ENCODE measurements at places on chromosomes 2 and 18.

DNA sequence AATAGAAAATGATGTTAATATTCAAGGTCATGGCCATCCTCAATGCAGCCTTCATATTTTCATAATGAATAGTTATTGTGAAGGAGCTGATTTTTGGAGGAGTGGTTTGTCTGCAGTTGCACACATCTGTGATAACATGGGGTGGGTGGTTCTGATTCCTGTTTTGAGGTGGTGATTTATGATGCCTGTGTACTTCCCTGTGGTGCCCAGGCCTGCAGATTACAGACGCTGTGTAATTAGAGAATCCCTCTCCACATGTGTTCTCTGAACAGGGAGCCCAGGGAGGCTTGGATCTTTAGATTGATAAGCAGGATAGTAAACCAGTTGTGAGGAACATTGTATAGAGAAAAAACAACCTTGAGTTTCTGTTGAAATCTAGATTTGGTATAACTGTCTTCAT is 117.5 kb downstream of the AGAP1 start:
- no peak for DNase-seq

DNA sequence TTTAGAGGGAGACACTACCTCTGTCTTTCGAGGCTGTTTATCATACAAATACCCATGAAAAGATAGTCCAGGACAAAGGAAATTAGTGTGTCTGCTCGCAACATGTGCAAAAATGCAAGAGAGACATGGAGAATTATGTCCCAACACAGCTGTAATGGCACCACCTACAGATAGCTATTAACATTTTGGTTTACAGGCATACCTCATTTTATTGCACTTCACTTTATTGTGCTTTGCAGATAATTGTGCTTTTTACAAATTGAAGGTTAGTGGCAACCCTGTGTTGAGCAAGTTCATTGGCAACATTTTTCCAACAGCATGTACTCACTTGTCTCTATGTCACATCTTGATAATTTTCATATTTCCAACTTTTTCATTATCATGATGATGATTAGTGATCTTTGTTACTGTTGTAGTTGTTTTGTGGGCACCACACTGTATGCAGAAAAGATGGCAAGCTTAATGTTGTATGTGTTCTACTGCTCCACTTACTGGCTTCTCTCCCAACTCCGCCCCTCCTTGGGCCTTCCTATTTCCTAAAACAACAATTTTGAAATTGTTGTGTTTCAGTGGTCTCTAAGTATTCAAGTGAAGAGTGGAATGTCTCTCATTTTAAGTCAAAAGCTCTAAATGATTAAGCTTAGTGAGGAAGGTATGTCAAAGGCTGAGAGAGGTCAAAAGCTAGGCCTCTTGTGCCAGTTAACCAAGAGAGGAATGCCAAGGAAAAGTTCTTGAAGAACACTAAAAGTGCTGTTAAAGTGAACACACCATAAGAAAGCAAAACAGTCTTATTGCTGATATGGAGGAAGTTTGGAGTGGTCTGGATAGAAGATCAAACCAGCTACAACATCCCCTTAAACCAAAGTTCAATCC is 52.0 kb downstream of the ANKRD12 start:
- no peak for DNase-seq

DNA sequence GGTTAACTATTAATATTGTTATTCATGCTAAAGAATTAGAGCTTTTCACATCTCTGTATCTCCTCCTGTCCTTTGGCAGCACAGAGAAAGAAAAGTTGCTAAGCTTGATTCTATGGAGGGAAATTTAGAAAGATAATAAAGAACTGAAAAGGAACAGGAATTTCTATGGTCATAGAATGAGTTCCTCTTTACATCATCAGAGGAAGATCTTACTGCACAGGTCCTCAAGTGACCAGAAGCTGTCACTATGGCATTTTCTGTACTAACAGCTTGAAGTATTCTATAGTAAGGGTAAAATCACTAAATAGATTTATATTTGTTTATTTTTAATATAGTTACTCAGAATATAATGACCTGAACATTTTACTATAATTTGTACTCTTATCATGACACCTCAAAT is 6.0 kb upstream of the PRKD3 start:
- DNase-seq, result no peak

DNA sequence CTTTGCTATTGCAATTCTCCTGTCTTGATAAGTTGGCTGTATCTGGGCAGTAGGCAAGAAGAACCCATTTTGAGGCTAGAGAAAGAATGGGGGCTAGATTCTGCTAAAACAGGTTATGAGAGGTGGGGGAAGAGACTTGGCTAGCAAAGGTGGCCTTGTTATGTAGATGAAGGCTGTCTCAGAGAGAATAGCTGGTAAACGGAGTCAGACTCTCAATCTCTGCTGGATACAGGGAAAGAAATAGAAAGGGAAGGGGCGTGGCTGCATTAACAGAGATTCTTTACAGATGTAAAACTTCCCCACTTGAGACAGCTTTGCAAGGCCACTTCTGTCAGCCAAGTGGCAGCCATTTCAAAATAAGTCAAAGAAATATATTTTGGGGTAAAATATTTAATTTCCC is 38.1 kb upstream of the ARHGAP25 start:
- DNase-seq, result no peak

DNA sequence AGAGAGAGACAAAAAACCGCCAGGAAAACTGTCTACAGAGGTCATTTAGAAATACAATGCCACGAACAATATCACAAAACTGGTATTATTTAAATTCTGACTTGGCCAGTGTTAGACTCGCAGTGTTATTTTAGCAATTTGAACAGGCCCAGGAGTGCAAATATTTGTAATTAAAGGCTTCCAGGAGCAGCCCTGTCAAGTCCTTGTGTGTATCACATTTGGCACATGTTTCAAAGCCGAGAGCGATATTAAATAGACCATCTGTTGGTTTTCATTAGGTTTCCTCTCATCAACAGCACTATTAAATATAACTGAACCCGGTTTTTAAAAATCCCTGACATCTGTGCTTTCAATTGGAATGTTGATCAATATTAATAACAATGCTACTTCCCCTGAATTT is 656.9 kb downstream of the TSN start:
- DNase-seq, result peak; percentile 75

DNA sequence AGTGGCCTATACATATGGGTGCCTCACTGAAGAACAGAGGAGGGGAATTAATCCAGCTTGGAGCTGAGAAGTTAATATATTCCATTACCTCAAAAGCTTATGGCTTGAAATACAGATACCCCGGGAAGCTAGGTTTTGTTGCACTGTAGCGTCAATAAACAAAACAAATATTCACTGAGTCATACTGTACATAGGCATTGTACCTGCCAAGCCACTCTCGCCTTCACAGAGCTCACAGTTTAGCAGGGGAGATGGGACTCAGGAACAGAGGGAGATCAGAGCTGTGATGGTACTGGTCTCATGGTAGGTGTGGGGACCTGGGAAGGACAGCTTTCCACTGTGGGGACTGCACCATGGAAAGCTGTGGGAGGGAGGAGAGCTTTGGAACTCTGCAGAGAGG is 111.2 kb upstream of the ST6GAL2 start:
- no peak for DNase-seq

DNA sequence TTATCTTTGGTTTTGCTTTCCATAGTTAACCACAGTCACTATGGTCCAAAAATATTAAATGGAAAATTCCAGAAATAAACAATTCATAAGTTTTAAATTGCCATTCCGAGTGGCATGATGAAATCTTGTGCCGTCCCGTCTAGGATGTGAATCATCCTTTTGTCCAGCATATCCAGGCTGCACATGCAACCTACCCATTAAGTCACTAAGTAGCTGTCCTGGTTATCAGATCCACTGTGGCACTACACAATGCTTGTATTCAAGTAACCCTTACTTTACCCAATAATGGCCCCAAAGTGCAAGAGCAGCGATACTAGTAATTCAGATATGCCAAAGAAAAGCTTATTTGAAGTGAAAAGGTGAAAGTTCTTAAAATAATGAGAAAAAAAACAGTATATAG is 10.7 kb downstream of the USP34 start:
- DNase-seq, result no peak

DNA sequence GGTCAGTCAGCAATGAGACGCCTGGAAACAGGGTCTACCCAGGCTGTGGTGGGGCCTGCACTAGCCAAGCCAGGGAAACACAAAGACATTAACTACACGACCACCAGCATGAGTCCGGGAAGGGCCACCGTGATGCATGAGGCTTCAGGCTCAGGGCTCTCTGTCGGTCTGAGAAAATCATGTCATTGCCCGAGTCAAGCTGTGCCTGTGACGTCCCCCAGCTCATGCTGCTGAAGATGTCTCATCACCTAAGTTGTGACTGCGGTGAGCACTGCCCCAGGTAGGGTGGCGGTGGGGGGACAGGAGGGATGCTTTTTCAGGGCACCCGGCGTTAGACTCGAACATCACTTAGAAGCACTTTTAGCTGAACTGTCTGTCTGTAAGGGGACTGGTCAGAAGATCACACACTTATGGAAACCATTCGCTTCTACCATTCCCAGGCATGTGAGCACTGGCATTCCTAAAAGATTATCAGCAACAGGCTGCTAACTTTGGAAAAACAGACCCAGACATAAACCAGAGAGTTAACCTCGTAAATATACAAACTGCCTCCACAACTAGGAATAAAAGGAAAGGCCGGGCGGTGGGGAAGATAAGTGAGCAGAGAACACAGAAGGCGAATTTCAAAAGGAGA is 234.5 kb downstream of the HDAC4 start:
- no peak for DNase-seq

GRCh38 chr2:217177720-217178119 is 317.9 kb upstream of the TNP1 start:
- no peak for DNase-seq

GRCh38 chr2:25822190-25823117 is 55.8 kb downstream of the ASXL2 start:
- no peak for DNase-seq

- DNase-seq, result no peak
Measured at GRCh38 chr2:31812051-31812798, 198.6 kb downstream of the MEMO1 start.

- DNase-seq, result no peak
Measured at GRCh38 chr2:41998186-41999127, 49.4 kb upstream of the PKDCC start.

GRCh38 chr2:191030521-191031154 is 16.7 kb upstream of the STAT1 start:
- peak; percentile 11 for DNase-seq

- no peak for DNase-seq
Measured at GRCh38 chr2:45614330-45614729, 3.3 kb upstream of the SRBD1 start.

GRCh38 chr2:197706839-197707207 is 1.7 kb downstream of the MARS2 start:
- DNase-seq, result no peak

- no peak for DNase-seq
Measured at GRCh38 chr18:60053747-60054304, 154.0 kb downstream of the PMAIP1 start.

DNA sequence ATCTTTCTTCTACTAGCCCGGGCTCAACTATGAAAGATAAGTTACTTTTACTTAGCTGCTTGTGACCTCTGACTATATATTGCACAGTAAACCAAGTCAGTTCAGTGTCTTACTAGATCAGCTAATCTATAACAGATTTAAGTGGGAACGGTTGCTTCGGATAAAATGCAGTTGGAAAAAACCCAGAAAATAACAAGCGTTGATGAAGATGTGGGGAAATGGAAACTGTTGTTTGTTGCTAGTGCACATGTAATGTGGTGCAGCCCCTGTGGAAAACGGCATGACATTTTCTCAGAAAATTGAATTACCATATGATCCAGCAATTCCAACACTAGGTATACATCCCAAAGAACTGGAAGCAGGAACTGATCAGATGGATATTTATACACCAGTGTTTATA is 248.5 kb downstream of the PRKCE start:
- no peak for DNase-seq

GRCh38 chr2:239881031-239881471 is 144.1 kb downstream of the NDUFA10 start:
- no peak for DNase-seq

DNA sequence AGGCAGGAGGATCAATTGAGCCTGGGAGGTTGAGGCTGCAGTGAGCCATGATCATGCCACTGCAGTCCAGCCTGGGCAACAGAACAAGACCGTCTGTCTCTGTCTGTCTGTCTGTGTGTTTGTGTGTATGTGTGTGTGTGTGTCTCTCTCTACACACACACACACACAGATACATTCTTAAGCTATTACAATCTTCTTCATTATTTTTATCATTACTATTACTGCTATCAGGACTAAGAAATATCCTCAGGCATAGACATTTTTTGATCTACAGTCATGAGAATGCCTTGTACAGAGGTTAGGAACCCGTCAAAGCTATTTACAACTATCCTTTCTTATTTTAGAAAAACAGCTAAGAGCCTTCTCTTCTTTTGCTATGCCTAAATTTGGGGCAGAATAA is 207.4 kb downstream of the NEDD4L start:
- DNase-seq, result no peak

DNA sequence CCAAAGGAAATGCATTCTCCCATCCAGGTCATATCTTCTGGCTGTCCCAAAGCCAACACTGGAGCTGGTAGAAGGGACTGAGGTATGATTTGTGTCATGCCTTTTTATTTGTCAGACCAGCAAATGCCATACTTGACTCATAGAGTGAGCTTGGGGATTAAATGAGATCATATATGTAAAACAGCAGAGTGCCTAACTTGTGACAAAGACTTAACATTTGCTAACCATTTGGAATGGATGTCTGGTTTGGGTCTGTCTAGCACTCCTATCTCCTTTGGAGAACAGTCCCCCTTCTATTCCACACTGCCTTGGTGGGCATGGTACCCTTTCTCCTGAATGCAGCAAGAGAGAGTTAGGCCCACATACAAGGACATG is 128.5 kb upstream of the LGALSL start:
- no peak for DNase-seq

- no peak for DNase-seq
Measured at GRCh38 chr18:45775241-45775676, 50.2 kb upstream of the SIGLEC15 start.

DNA sequence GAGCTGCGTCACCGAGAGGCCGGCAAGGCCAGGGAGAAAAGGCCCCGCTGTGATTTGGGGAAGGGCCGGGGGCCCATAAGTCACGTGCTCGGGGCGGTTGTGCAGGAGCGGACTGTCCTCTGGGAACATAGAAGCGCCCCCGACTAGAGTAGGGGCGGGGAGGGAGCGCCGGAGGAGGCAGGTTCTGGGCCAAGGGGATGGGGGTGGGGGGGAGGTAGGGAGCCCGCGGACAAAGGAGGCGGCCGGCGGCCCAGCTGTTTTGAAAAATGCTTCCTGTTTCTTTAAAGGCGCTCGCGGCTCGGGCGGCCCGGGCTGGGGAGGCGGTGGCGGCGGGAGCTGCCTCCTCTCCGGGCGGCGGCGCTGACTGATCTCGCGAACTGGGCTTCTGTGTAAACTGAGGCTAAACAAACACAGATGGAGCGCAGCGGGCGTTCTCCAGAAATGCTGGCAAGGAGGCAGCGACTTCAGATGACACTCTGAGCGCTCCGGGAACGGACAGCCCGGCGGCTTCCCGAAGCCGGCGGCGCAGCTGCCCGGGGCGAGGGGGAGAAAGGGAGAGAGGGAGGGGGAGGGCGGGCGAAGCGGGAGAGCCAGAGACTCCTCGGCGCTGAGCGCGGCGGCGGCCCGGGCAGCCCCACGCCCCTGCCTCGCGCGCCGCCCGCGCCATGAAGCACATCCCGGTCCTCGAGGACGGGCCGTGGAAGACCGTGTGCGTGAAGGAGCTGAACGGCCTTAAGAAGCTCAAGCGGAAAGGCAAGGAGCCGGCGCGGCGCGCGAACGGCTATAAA is at the start of gene ATOH8:
TSS of gene ATOH8 (plus strand) at position 467 of the 788 bp plus-strand sequence. CDS start at position 666, 199 bp downstream.
- DNase-seq, result peak; percentile 91

Data from NCI-H446 treated with DMSO at 0.1 percent for 48 hours (cell line).